HT1080 (cell line): ENCODE measurements at places on chromosomes 11 and 22. TPM values are rescaled to one million over a fixed set of nuclear protein-coding genes. Genes with fewer than 3 reads are reported as not detected.

PRODH gene
- total RNA-seq = 0.03 and 0.06 TPM in 2 replicates

TUBA8 gene
- total RNA-seq = 0.06 and 0.17 TPM in 2 replicates

OR5A1 gene
- total RNA-seq = not detected in 2 replicates

OR52E8 gene
- total RNA-seq = not detected in 2 replicates

TYR gene
- total RNA-seq = not detected in 2 replicates

SERPING1 gene
- total RNA-seq = not detected in 2 replicates

OR2AT4 gene
- total RNA-seq = 0.07 TPM in 1 of 2 replicates, not detected in the other

ANGPTL5 gene
- not detected in 2 replicates for total RNA-seq

APIP gene
- 35.4 and 36.3 TPM in 2 replicates for total RNA-seq

HEPACAM gene
- total RNA-seq = 0.29 TPM in 1 of 2 replicates, not detected in the other

IGLL1 gene
- total RNA-seq = not detected in 2 replicates

UCP2 gene
- not detected in 2 replicates for total RNA-seq

RSF1 gene
- total RNA-seq = 20.2 and 22.5 TPM in 2 replicates

MEN1 gene
- 22.3 and 34.1 TPM in 2 replicates for total RNA-seq

LGR4 gene
- 6.6 and 9.0 TPM in 2 replicates for total RNA-seq

LMF2 gene
- 36.7 and 54.3 TPM in 2 replicates for total RNA-seq

POU2AF2 gene
- not detected in 2 replicates for total RNA-seq

VSIG2 gene
- not detected in 2 replicates for total RNA-seq

SBF1 gene
- 65.2 and 76.2 TPM in 2 replicates for total RNA-seq

APOBEC3B gene
- total RNA-seq = 6.5 and 13.1 TPM in 2 replicates

RAC2 gene
- 162 and 246 TPM in 2 replicates for total RNA-seq

SYNGR1 gene
- 12.7 and 12.8 TPM in 2 replicates for total RNA-seq

SYTL2 gene
- 19.6 and 23.4 TPM in 2 replicates for total RNA-seq

JAML gene
- not detected in 2 replicates for total RNA-seq

SOX6 gene
- 0.13 and 0.84 TPM in 2 replicates for total RNA-seq

MUC6 gene
- not detected in 2 replicates for total RNA-seq

MMP8 gene
- total RNA-seq = 0.10 and 0.37 TPM in 2 replicates

MS4A6A gene
- total RNA-seq = not detected in 2 replicates

SLC6A5 gene
- total RNA-seq = not detected in 2 replicates

CASP12 gene
- not detected in 2 replicates for total RNA-seq

RFPL2 gene
- not detected in 2 replicates for total RNA-seq

RASD2 gene
- not detected in 2 replicates for total RNA-seq

RAG1 gene
- total RNA-seq = 0.17 and 0.19 TPM in 2 replicates

ARHGEF17 gene
- 8.2 and 8.8 TPM in 2 replicates for total RNA-seq

SFI1 gene
- 18.3 and 20.1 TPM in 2 replicates for total RNA-seq

APOA5 gene
- total RNA-seq = 0.23 TPM in 1 of 2 replicates, not detected in the other

TMEM45B gene
- not detected in 2 replicates for total RNA-seq

PTPRCAP gene
- 0.60 TPM in 1 of 2 replicates, not detected in the other for total RNA-seq

FAM180B gene
- total RNA-seq = not detected in 2 replicates

DDX10 gene
- 30.3 and 45.0 TPM in 2 replicates for total RNA-seq

GRIK4 gene
- total RNA-seq = not detected in 2 replicates

TEX12 gene
- total RNA-seq = 0.94 TPM in 1 of 2 replicates, not detected in the other

PKNOX2 gene
- total RNA-seq = 0.10 TPM in 1 of 2 replicates, not detected in the other

HBD gene
- total RNA-seq = not detected in 2 replicates

P4HA3 gene
- 0.74 and 1.1 TPM in 2 replicates for total RNA-seq

IRAG1 gene
- total RNA-seq = 0.02 TPM in 1 of 2 replicates, not detected in the other

ASRGL1 gene
- total RNA-seq = 12.2 and 13.6 TPM in 2 replicates

SCGB1A1 gene
- not detected in 2 replicates for total RNA-seq

OR4A15 gene
- total RNA-seq = not detected in 2 replicates

PNPLA3 gene
- 1.7 and 4.3 TPM in 2 replicates for total RNA-seq

HEPHL1 gene
- 0.06 TPM in 1 of 2 replicates, not detected in the other for total RNA-seq

CALCA gene
- total RNA-seq = not detected in 2 replicates

GRK3 gene
- 1.7 and 2.5 TPM in 2 replicates for total RNA-seq
